ENCODE measurements at places on chromosomes 1 and 21.

- no peak for DNase-seq
Measured at GRCh38 chr1:21822349-21822748, 10.3 kb downstream of the LDLRAD2 start.

GRCh38 chr21:37075214-37075770, 2.2 kb downstream of the TTC3 start:
- DNase-seq: no peak

- DNase-seq: no peak
Measured at GRCh38 chr1:1358433-1359271, at the start of gene MXRA8. TSS of gene MXRA8 (minus strand) at chr1:1358555. CDS start at chr1:1358504, 51 bp downstream.

GRCh38 chr1:202698276-202698675, 12.0 kb downstream of the SYT2 start:
- no peak for DNase-seq

DNA sequence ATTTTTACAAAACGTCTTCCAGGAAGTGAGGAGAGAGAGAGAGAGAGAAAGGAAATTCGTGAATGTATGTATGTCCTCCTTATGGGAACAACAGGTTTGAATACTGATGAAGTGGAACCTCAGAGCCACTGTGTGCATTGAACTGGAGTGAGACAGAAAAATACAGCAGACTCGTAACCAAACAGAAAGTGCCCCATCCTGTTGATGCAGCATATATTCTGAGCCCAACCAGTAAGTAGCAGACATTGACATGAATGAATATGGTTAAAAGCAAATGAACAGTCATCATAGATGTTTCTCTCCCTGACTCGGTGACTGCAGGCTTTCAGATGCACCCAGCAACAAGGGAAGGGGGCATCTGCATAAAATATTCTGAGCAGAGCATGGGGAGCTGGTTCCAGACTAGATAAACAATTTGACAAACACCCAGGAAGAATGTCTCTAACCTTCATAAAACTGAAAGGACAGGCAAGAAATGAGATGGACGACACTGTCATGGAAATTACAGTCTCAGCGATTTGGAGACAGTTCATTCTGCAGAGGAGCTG, 471.0 kb upstream of the PBX1 start:
- DNase-seq: no peak

GRCh38 chr1:207935166-207935583, 24.2 kb upstream of the CD34 start:
- no peak for DNase-seq

DNA sequence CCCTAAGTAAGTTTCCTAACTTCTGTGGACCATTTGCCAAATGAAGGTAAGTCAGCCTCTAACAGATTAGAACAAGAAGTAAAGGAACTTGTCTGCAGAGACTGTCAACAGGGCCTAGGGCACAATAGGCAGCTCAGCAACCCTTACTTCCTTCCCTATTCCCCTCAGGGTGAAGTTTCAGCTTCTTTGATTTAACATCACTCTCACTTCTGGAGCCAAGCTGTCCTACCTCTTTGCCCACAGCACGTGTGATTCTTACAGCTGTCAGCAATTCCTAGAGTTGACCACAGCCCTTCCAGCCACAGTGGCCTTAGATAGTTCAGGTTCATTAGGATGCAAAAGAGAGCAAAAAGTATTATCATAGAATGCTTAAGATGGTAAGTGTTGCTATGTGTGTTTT, 7.6 kb upstream of the EIF4G3 start:
- no peak for DNase-seq

DNA sequence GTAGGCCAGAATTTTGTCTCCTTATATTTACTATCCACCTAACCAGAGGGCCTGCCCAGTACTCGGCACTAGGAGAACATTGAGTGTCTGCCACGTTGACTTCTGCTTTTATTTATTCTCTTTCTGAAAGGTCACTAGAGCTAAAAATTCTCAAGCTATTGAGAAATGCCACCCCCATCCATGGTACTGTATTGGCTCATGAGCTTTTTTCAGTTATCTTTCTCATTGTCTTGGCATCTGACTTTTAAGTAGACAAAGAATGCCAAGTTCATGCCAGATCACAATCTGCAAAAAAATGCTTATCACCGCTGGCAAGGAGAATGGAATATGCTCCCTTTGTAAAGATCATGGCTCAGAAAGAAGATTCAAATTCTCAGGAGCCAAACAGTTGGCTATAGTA, 49.8 kb upstream of the MROH9 start:
- DNase-seq: no peak

DNA sequence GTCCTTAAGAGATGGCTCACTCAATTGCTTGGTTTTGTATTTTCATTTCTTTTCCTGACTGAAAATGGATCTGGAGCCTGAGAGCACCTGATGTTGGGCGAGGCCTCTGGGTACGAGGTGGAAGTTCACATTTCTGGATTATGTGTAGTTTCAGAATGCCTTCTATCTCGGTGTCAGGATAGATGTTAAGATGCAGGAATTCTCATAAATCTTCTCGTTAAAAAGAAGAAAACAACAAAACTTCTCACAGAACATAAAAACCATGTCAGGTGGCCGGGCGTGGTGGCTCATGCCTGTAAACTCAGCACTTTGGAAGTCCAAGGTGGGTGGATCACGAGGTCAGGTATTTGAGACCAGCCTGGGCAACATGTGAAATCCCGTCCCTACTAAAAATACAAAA, 101.8 kb downstream of the RHOU start:
- no peak for DNase-seq

DNA sequence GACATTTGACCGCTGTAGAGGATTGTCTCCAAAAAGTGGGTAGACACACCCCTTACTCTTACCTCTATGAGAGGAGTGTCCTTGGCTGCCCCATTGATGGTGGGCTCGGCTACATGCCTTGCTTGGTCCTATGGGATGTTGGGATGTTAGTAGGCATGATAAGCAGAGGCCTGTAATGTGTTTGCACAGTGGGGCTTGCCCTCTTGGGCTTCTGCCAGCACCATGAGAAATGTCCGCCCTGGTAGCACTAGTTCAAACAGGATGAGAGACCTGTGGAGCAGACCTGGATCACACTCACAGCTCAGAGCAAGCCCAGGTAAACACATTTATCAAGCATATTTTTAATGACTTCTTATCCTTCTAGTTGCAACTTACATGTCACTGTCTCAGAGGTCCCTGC, 54.2 kb downstream of the SH3GLB1 start:
- no peak for DNase-seq

DNA sequence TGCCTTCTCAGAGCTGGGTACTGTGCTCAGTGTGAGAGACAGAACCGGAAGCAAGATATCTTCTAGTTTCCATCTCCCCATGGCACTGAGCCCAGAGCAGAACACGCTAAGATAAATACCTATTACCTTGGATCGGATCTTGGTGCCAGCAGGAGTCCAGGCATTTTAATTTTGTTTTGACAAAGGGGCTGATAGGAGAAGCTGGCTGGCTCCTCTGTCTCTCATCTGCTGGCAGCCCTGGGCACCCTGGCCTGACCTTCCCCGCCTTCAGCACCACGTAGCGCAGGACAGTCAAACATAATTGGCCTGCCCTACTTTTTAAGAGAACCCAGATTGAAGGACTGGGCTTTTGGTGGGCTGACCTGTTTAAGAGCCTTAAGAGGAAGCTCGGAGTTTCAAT, 160.7 kb upstream of the KLHDC7A start:
- DNase-seq: no peak

- no peak for DNase-seq
Measured at GRCh38 chr1:156928043-156928602, 7.7 kb downstream of the LRRC71 start.

GRCh38 chr1:161019751-161020495, 1.0 kb downstream of the F11R start:
- no peak for DNase-seq

GRCh38 chr21:33829844-33830243, 85.8 kb downstream of the ATP5PO start:
- no peak for DNase-seq

GRCh38 chr1:21042929-21043605, 133.6 kb downstream of the EIF4G3 start:
- no peak for DNase-seq

- no peak for DNase-seq
Measured at GRCh38 chr1:77134359-77134758, 84.9 kb downstream of the PIGK start.

DNA sequence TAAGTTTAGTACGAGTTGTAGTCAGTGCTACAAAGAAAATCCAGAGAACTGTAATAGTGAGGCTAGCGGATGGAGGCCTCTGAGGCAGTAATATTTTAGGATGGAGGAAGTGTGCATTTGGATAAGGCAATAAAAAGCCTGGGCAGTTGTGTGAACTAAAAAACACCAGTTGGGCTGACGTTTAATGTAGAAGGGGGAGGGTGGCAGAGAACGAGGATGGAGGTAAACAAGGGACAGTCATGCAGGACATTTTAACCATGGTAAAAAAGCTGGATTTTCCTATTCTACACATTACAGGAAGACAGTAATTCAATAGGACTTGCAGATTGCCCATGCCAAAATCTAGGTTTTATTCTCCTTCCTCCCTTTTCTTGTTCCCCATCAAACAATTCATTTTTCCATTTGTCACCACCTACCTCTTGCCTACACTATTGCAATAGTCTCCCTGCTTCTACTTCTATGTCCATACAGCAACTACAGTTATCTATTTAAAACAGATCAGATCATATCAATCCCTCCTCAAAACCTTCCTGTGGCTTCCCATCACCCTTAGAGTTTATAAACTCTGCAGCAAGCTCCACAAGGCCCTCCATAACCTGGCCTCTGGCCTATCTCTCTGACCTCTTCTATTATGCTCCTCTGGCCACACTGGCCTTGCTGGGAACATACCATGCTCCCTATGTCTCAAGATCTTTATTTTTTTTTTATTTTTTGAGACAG, 27.7 kb downstream of the ERO1B start:
- DNase-seq: no peak

GRCh38 chr1:154463512-154463990, 38.5 kb upstream of the TDRD10 start:
- DNase-seq: no peak

- no peak for DNase-seq
Measured at GRCh38 chr1:168079761-168080160, 57.0 kb downstream of the GPR161 start.

GRCh38 chr1:64235181-64235580, 31.8 kb downstream of the UBE2U start:
- DNase-seq: no peak

DNA sequence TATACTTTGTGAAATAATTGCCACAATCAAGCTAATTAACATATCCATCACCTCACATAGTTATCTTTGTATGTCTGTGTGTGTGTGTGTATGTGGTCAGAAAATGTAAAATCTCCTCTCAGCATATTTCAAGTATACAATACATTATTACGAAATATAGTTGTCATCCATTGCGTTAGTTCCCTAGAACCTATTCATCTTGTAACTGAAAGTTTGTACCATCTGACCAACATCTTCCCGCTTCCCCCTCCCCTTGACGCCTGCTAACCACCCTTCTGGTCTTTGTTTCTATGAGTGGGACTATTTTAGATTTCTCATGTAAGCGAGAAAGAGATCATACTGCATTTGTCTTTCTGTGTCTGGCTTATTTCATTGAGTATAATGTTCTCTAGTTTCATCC, 455.3 kb downstream of the KCNT2 start:
- no peak for DNase-seq

DNA sequence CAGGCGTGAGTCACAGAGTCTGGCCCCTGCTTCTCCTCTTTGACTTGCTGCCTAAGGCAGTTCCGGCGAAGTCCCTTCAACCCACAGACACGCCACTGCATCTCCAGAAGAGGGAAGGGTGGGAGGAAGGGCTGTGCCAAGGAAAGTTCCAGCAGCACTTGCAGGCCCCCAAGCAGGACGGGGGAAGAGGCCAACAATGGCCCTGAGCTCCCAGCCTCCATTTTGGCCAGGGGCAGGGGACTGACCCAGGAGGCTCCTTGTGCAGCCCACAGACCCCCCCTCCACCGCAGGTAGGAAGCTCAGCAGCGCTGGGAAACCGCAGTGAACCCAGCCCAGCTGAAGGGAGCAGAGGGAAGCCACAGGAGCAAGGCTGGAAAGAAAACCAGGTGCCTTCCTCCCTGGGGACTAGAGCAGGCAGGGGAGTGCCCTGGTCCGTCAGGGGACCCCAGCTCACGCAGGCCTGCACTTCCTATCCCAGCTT, 35.4 kb downstream of the ACOT7 start:
- DNase-seq: no peak

DNA sequence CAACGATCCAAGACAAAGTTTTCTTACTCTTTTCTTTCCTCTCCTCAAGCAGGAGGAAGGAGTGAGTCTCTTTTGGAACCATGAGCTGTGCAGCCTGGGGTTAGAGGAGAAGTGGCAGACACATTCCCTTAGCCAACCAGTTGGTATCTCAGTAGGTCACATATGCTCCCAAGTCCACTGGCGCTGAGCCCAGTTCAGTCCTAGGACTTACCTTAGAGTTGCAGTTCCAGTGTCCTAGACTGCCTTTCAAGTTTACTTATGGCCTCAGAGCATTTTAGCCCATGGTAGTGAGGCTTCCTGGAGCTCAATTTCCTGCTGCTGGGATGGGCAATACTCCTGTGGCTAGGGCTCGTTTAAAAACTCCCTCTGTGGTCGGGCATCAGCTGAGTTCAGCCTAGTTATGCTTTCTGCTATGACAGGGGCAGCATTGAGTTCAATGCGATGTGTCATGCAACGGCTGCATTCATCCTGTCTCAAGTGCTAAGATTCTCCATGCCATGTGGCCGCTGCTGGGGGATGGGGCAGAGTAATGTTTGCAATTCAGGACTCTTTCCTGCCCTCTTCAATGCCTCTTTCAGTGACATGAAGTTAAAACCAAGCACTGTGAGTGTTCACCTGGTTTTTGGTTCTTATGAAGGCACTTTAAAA, 103.8 kb downstream of the LRRC7 start:
- DNase-seq: no peak

DNA sequence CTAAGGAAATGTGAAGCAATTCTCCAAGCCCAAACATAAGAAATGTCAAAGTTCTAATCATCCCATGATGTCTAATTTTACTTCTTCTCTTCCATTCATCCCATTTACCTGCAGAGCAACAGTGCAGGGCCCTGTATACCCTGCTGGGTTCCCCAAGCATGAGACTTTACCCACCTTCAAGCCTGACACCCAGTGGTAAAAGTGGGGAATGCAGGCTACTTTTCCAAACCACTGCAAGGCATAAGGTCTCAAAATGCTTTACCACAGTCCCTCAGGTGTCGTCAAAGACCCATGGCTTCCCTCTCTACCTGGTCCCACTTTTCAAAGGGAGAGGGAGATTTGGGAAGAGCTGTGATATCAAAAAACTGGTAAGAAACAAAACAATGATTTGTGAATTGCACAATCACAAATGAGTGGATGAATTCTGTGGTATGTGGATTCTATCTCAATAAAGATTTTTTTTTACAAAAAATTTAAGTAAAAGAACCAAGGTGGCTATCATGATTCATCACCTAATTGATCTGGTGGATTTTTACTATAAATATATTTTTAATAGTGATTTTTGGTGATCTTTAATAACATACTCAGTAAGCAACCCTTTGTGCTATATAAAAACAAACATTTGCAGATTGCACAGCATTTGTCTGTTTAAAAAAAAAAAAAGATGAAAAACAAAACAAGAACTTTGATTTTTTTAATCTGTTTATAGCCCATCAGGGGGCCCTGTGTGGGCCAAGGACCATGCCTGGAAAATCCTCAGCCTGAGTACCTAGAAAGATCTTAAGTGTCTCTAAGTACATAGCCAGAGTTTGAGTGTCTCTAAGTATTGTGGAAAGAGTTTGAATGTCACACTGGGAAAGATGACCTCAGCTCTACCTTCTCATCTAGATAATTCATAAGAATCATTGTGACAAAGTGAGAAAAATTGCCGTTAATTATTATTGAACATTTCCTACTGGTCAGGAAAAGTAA, 73.1 kb upstream of the GJB5 start:
- peak; percentile 19 for DNase-seq

All from stimulated activated CD8-positive, alpha-beta memory T cell treated with anti-CD3 and anti-CD28 coated beads, Interleukin-4, amount 100 ng/mL, for 4 hours (primary cell).